ENCODE measurements at places on chromosomes 6 and 20.

GRCh38 chr20:35263532-35264341, 14.2 kb downstream of the MMP24OS start:
- no peak for DNase-seq

GRCh38 chr6:110574817-110575216, 98.4 kb upstream of the SLC22A16 start:
- no peak for DNase-seq

- DNase-seq = no peak
Observed at GRCh38 chr6:127051571-127052260, 66.8 kb upstream of the RSPO3 start.

DNA sequence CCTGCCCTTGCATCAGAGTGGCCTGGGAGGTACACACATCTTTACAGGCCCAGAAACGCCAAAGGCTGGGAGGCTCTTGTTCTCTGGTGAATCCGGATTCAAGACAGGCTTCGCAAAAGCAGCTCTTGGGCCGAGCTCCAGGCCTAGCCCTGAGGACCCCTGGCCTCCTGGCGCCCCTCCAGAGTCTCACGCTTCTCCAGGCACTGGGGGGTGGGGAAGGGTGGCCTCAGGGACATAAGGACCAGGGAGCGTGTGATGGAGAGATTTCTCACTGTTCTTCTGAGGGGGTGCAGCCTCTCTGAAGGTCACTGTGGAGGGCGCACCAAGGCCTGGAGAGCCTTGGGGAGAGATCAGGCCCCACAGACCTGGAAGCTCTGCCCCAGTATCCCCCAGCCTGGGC, 349.2 kb downstream of the ZFAND3 start:
- DNase-seq = no peak

- DNase-seq = peak; percentile 67
Observed at GRCh38 chr6:41967312-41968287, 26.0 kb upstream of the CCND3 start.

GRCh38 chr6:156164701-156165452, 612.3 kb upstream of the ARID1B start:
- DNase-seq = no peak

GRCh38 chr6:113067612-113068275, 720.6 kb downstream of the RFPL4B start:
- no peak for DNase-seq

DNA sequence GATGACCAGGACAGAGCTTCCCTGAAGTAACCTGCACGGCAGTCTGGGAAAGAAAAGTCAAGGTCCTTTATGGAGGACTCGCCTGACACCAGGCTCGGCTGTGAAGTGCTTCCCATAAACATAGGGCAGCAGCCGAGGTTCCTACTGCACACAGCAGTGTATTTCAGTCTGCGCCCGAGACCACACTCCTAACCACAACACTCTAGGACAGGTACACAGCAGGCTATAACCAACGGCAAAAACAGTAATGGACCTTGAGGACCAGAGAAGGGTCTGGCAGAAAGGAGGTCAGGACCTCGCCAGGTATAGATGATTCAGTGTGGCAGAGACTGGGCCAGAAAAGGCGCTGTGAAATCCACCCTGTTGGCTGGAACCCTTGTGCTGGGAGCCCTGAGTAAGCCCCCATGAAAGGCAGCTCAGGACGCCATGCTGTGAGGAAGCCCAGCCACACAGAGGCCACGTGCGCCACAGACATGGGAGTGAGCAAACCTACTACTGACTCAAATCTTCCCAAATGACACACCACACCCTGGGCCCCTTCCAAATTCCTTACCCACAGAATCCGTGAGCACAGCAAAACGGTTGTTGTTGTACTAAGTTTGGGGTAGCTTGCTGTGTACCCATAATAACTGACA, 129.6 kb upstream of the CST7 start:
- no peak for DNase-seq

- DNase-seq = no peak
Observed at GRCh38 chr6:47149554-47149953, 107.4 kb upstream of the ADGRF1 start.

DNA sequence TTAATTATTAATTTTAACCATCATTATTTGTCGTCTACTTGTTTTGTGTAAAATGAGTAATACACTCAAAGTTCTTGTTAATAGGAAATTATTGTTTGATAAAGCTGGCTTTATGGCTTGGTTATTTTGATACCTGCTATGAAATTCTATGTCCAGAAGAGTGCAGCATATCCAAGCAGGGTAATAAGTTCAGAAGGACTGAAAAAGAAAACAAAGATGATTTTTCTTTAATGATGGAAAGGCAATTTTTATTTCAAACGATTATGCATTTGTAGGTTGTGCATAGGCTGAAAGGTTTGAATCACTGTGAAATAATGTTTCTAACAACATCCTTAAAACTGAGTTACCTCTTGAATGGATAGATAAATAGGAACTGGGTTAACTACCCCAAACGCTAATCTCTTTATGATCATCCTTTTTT, 1.4 kb upstream of the MAN1A1 start:
- DNase-seq = peak; percentile 41

- DNase-seq = no peak
Observed at GRCh38 chr6:156396791-156397418, 380.3 kb upstream of the ARID1B start.

DNA sequence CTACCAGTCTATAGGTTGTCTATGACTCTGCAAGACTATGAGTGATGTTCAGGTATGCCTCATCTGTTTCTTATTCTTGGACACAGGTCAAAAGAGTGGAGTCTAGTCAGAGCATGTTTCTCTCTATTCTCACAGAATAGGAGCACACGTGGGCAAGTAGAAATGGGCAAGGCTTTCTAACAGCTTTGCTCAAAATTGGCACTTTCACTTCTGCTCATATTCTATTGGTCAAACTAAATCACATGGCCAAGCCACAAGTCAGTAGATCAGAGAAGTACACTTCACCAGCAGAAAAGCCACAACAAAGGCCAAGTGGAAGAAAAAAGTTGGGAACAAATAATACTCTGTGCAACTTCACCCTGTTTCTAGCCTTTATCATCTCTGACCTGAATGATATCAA, 354.5 kb upstream of the SYNCRIP start:
- DNase-seq = peak; percentile 2

GRCh38 chr20:10897336-10897735, 223.5 kb upstream of the JAG1 start:
- DNase-seq = no peak

GRCh38 chr6:39998126-39998525, 63.9 kb upstream of the MOCS1 start:
- no peak for DNase-seq

GRCh38 chr6:150301846-150302519, 66.8 kb upstream of the IYD start:
- peak; percentile 79 for DNase-seq

GRCh38 chr6:3618642-3619041, 132.9 kb downstream of the PXDC1 start:
- DNase-seq = no peak

DNA sequence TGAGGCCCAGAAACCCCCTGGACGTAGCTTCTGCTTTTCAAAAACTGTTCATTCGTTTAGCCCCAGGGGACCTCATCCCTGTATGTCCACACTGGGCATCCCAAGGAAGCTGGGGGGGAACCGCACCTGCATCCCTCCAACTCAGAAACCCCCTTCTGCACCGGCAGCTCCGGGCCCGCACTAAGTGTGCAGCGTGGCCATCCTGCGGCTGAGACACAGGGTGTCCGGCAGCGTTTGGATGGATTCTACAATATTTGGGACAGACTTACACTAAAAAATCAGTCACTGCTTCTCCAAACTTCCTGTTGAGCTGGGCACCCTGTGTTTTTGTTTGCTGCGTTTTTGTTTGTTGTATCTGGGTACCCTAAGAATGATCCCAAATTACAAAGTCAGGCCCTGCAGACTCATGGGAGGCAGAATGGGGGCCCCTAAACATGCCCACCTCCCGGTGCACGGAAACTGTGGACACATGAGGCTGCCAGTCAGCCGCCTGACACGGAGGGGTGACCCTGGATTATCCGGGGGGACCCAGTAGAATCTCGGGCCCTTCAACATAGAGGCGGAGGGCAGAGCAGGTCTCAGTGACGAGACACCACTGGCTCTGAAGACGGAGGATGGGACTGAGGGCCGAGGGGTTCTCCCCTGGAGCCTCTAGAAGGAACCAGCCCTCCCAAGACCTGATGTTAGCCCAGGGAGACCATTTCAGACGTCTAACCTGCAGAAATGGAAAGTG, 88.2 kb upstream of the BHLHE23 start:
- DNase-seq = no peak

GRCh38 chr6:157429248-157429647, 48.3 kb downstream of the ZDHHC14 start:
- DNase-seq = no peak

- DNase-seq = no peak
Observed at GRCh38 chr6:141956046-141956761, 176.5 kb upstream of the GJE1 start.

GRCh38 chr6:40743690-40744446, 156.7 kb upstream of the LRFN2 start:
- no peak for DNase-seq

DNA sequence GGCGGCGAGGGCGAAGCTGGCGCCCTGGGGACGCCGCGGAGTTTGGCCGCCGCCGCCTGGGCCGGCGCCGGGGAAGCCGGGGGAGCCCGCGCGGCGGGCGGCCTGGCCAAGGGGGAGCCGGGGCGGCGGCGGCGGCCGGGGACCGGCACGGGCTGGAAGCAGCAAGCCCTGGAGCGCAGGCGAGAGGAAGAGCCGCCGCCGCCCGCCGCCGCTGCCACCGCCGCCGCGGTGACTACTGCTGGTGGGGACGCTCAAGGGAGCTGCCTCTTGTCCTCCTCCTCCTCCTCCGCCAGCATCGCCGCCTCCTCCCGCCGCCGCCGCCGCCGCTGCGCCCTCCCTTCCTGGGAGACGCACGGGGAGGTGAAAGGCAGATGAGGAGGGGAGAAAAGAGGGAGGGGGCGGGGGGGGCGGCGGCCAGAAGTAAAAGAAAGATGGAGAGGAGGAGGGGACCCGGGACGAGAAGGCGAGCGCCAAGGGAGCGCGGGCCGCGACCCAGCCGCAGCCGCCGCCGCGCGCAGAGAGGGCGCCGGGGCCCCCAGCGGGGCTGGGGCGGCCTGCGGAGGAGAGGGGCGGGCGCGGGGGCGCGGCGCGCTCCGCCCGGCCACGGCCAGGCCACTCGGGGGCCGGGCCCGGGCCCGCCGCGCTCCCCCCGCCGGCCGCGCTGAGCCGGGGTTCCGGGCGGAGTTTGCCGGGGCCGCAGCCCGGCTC, 846 bp downstream of the PDE10A start:
- no peak for DNase-seq

DNA sequence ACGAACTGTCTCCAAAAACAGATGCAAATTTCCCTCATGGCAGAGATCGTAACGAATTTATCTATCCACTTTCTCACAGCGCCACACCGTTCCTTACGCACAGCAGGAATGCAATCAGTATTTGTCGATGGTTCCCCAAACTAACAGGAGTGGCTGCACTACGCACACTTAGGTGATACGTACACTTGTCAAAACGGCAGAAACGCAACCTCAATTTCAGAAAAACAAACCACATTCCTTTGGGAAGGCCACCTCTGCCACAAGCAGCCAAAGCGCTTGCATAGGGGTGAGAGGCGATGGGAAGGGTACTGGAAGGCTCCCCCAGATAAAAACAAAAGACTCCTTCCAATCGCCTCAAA, 638 bp downstream of the MDN1 start:
- peak; percentile 41 for DNase-seq

DNA sequence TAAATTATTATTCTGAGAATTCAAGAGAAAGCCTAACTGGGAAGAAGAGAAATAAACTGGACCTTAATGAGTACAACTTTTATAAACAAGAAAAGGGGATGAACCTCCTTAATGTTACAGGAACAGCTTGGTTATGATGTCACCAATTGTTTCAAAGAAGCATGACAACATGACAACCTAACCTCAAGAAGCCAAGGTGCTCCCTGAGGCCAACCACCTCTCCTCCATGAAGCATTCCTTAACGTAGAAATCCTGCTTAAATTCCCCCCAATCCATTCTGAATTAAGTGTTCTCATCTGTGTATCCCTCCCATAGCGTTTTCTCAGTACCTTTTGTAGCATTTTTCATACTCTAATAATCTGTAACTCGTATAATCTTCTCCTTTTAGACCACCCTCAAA, 1.7 kb downstream of the HBS1L start:
- DNase-seq = no peak

DNA sequence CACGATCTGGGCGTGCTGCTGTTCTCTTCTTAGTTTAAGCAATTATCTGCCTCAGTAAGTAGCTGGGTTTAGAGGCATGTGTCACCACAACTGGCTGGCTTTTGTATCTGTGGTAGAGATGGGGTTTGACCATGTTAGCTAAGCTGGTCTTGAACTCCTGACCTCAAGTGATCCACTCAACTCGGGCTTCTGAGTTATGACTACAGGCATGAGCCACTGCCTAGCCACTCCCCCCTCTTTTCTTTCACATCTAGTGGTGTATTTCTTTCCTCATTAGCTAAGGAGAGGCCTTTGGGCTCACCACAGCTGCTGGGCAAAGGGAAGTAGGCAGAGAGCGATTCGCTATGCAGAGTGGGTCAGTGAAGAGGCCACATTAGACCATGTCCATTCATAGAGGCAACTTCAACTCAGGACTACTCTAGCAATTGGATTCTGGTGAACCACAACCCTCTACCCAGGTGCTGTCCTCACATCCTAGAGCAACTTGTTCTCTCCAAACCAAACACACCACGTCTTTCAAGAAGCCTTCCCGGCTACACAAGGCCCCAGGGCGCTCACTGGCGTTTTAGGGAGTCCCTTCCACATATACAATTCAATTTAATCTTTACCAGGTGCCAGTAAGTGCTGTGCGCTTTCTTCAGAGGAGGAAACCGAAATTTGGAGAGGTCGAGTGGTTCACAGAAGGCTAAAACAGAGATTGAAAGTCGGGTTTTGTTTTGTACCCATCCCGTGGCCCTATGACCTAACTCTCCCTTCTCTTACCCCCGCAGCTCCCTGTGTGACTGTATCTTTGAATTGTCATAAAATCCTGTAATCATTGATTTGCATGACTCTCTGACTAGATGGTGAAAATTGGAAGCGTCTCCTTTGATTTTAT, 26.5 kb upstream of the GFOD1 start:
- DNase-seq = no peak

GRCh38 chr6:22008248-22008836, 288.5 kb downstream of the PRL start:
- no peak for DNase-seq

DNA sequence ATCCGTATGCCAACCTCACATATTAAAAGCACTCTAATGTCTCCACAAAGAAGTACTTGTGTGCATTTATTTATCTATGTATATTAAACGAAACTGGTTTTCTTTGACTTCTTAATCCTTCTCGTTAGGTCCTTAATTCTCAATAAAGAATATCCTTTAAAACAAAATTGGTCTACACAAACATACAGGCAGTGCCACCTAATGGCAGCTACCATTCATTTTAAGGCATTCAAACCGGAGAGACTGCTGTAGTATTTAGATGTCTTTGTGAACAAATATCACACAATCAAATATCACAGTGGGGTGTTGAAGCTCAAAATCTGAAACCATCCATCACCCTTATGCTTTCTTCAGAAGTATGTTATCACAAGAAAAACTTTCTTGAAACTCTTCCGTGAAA, 96.6 kb upstream of the IRAK1BP1 start:
- no peak for DNase-seq

DNA sequence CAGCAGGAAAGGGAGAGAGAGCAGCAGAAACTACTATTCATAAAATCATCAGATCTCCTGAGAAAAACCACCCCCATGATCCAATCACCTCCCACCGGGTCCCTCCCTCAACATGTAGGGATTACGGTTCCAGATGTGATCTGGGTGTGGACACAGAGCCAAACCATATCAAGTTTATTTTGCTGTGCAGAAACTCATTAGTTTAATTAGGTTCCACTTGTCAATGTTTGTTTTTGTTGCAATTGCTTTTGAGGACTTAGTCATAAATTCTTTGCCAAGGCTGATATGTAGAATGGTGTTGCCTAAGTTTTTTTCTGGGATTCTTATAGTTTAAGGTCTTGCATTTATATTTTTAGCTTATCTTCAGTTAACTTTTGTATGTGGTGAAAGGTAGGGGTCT, 422.0 kb upstream of the HS3ST5 start:
- DNase-seq = no peak

All from SW480 (cell line).